ENCODE measurements at places on chromosomes 1 and 21.

DNA sequence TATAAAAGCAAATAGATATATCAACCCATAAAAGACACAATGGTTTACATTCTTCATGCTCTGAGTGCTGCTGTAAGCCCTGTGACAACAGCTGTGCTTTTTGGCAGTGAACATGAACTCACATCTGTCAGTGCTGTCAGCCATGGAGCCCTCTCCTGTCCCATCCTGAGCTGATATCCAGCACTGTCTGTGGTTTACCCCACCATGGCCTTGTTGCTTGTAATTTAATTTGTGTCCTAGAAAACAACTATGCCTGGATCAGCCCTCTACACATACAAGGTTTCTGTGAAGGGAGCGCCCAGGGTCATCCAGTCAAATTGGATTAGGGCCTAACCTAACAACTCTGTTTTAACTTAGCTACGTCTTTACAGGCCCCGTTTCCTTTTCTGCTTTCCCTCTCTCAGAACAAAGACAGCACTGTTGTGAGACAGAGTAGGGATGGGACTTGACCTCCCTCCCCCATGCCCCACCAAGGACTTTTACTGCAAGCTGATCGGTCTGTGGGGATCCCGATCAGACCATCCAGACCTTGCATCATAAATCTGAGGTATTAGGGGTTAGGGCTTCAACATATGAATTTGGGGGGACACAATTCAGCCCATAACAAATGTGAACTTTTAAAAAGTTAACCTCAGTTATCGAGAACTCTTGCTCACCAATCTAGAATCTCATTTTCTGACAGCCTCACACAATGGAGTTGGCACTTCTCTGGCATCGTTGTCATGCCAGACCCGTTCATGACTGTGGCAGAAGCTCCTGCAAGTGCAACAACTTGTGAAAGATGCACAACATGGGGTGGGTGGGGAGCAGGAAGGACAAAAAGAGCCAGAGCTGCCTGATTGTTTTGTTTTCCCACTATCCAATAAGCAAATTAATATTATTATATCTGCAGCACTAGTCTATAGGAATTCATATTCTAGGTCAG, 16.4 kb upstream of the SLC44A3 start:
- DNase-seq: no peak

- DNase-seq: no peak
These were observed 11.4 kb downstream of the UQCRHL start for GRCh38 chr1:15796086-15796462.

DNA sequence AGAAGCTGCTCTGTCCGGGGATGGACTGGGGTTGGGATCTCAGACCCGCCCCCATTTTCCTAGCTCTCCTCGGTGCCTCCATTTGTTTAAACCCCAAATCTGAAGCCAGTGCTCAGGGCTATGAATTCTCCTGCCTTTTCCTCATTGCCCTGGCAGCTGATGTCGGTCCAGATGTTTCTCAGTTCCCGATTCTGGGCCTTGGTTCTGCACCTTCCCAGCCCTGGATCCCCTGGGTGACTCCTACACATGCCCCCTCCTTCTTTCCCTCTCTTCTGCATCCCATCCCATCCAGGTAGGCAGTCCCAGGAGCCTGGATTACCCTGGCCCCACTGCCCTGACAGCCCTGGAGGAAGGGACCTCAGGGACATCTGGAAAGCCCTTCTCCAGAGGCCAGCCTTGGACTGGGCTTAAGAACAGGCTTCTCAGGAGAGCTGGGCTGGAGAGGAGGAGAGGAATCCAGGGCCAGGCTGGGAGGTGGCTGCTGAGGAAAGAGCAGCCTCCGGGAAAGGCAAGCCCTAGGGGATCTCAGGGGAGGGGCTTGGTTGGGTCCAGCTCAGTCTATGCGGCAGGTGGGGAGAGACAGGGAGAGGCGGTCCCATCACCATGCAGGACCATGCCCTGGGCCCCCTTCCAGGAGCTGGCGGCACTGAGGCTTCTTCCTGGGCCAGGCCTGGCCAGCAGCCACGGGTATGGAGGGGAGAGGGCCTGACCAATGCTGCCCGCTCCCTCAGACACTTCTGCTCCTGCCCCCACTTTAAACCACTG, 6.8 kb upstream of the EPS8L3 start:
- DNase-seq: no peak

DNA sequence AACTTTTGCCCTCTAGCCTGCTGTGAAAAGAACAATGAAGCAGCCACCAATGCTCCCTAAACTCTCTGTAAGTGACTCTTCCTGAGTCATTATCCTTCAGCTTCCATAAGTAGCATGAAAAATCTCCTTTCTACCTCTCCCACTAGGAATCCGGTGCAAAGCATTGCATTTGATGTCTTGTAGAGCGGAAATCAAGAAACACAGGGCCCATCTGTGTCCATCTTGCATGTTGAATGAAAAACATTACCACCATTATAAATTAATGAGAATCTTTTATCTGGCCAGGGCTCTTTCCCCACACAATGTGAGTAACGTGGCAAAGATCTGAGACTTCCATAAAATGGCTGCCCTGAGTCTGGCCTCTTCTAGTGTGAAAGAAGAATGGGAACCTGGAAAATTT, 324.4 kb downstream of the ADGRL2 start:
- no peak for DNase-seq

DNA sequence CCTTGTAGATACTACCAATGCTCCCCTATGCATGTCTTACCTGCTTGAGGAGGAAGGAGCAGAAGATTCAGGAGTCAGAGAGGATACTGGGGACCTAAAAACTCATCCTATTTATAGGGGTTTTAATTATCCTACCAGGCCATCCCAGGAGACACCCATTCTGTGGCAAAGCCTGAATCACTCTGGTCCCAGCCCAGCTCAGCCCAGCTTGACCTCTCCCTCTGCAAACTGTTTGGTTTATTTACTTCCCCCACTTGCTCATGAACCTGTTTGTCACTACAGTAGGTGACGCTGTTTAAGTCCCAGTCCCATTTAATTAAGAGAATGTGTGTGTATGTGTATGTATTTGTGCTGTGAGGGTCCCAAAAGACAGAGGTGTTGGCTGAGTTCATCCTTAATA, at the start of gene RPTN:
Gene RPTN, minus strand, starts transcription at position 85 of the 400 bp plus-strand sequence. CDS start 1,339 bp downstream, outside the sequence.
- DNase-seq: no peak

DNA sequence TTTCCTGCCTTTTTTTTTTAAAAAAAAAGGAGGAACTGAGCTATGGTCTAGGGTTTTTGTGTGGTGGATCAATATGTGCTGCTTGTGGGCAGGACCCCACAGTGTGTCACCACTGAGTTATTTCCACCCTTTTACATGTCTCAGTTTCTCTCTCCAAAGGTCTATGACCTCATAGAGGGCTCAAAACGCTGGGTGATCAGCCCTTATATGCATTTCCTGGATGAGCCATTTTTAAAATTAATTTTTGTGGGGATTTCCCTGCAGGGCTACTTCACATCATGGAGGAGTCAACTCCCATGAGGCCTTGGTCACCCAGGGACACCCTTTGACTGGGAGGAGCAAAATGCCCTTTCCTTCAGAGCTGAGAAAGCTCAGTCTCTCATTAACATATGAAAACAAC, 20.7 kb upstream of the HAO2 start:
- no peak for DNase-seq

GRCh38 chr1:204013052-204013451, 59.9 kb upstream of the SOX13 start:
- no peak for DNase-seq

DNA sequence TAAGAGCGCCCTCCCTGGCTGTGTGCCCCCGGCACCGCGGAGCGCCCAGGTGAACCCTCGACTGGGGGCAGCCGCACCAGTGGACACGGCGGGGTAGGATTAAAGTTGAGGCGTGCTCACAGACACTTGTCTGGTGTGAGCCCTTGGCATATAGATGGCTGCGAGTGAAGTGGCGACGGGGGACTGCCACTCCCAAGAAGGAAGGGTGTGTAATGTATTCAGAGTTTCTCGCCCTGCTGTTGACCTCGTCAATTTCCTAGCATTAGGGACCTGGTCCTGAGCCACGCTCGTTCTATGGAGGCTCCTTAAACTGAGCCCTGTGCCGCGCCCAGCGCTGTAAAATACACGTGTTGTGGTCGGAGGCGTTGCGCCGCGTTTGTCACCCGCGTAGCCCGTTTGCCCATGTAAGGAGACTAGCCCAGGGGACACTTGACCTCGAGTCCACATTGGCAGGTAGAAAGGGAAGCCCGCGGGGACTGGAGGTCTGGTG, 554 bp downstream of the EVA1C start:
- DNase-seq: no peak

GRCh38 chr21:29256126-29256910, 42.4 kb upstream of the BACH1 start:
- peak; percentile 35 for DNase-seq

- no peak for DNase-seq
These were observed 66.2 kb downstream of the HSF2BP start for GRCh38 chr21:43593078-43593477.

Data from NCI-H1436 treated with DMSO at 0.1 percent for 48 hours (cell line).